Skin of body (tissue), 3 donors: ENCODE measurements at places on chromosomes 12 and 14. TPM values are rescaled to one million over a fixed set of nuclear protein-coding genes. Genes with fewer than 3 reads are reported as not detected.

The SLC6A13 gene
- 0.39 TPM for total RNA-seq

DNA sequence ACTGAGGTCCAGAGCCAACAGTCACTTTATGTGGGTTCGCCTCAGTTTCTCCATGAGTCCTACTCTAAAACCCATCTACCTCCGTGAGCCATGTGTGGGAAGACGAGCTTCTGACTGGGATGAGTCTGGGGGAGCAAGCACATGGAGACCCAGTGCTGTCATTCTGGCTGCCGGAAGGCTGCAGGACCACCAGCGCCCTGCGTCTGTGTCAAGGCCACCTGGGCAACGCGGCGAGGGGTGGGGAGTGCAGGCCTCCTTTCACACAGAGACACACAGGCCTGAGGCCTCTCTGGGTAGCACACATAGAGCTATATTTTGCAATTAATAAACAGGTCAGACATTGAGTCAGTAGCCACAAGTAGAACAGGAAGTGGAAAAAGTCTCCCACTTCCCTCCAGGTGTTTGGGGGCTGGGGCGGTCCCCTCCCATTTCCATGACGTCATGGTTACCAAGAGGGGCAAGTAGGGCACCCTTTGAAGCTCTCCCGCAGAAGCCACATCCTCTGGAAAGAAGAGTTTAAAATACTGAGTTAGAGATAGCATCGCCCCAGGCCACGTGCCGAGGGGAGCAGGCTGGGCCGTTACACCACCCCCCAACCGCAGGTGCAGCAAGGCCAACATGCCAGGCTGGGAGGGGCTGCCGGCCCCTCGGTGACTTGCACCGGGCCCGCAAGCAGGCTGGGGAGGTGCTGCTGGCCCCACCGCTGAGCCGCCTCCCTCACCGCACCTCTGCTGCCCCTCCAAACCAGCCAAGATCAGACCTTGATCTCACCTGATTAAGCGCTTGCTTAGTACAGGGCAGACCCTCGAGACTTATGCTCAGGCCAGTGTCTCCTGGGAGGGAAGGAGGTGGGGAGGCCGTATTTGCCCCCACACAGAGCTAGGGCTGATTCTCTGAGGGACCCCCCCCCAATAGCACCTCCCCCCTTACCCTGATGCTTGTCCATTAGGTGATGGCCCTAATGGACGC, 32.7 kb downstream of the DAD1 start:
- no peak for DNase-seq

- no peak for DNase-seq
Measured at GRCh38 chr14:81427348-81428058, 27.4 kb upstream of the STON2 start.

The MORN3 gene
- 0.59 TPM for total RNA-seq

GRCh38 chr12:89087149-89087825, 265.0 kb downstream of the DUSP6 start:
- DNase-seq, result no peak

DNA sequence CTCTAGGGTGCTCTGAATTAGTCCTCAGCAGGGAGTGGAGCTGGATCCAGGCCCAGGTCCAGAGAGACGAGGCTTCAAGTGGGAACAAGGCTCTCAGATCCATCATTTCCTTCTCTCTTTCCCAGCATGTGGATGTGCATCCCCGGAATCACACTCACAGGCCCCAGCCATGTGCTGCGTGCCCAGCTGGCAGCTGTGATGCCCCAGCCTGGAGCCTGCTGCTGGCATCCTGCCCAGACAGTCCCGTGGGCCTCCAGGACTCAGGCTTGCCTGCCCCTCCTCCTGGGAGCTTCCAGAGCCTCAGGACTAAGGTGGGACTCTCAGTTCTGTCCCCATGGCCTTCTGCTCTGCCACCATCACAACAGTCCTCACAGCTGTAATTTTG, 6.2 kb upstream of the KRT84 start:
- DNase-seq, result no peak

DNA sequence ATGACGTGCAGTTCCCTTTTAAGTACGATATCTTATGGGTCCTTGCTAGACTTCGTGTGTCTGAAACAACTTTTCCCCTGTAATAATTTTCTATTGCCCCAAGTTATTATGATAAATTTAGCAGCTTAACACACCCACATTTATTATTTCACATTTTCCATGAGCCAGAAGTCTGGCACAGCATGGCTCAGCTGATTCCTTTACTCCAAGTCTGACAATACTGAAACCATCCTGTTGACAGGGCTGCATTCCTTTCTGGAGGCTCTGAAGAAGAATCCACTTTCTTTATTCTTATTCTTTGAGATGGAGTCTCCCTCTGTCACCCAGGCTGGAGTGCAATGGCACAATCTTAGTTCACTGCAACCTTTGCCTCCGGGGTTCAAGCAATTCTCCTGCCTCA, 80.9 kb downstream of the DENND5B start:
- DNase-seq, result no peak

- DNase-seq, result no peak
Measured at GRCh38 chr12:16984484-16984883, 378.5 kb upstream of the LMO3 start.

DNA sequence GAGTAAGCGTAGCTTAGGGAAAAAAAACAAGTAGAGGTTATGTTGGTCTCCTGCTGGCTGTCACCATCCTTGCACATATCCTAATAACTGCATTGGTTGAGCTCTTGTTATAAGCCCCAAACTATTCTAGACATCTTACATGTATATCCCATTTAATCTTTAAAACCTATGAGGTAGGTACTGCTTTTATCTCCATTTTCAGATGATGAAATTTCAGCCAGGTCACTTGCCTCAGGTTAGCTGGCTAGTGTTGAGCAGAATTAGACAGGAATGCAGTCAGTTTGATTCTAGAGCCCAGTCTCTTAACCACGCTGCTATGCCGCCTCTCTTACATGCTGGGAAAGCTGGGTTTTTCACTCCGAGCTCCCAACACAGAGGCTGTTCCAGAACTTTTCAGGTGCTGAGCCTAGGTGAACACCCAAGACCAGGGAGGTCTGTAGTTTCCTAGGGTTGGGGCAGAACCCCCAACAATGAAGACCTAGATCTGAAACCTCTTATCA, 269.9 kb upstream of the RGS6 start:
- DNase-seq, result no peak

The RFX4 gene
- not detected for total RNA-seq

The NYNRIN gene
- total RNA-seq, result 33.0 TPM

The PPP4R4 gene
- total RNA-seq, result 2.4 TPM

- no peak for DNase-seq
Measured at GRCh38 chr12:131613678-131614077, 97.2 kb upstream of the SFSWAP start.

DNA sequence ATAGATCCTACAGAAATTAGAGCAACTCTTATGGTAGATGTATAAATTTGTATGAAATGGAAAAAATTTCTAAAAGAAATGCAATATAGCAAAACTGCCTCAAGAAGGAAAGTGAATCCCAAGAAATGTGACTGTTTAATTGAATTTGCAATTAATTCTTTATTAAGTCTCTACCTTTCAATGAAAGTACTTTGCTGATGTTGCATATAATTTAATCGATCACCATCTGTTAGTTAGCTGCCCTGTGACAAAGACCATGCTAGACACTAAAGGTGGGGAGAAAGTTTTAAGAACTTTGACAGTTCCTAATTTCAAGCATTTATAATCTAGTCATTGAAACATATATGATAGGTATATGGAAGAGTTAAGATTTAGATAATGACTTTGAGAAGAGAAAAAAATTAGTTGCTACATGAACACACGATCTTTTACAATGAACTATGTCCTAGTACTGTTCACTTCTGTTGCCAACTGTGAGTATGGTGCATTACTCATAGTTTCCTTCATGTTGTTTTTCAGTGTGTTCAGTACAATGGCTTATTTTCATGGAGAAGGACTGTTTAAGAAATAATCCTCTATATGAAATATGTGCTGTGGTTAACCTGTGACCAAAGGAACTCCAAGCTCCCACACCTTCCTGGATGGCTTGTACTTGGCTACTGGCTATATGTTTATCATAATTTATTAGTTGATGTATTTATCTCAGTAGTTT, 128.4 kb downstream of the METTL25 start:
- DNase-seq, result no peak

The CLEC7A gene
- total RNA-seq, result 5.8 TPM

- no peak for DNase-seq
Measured at GRCh38 chr12:43578782-43579181, 26.8 kb upstream of the ADAMTS20 start.

The RNASE8 gene
- not detected for total RNA-seq
